Left forelimb (tissue), 1 donor: ENCODE measurements at places on chromosomes 1 and 21.

DNA sequence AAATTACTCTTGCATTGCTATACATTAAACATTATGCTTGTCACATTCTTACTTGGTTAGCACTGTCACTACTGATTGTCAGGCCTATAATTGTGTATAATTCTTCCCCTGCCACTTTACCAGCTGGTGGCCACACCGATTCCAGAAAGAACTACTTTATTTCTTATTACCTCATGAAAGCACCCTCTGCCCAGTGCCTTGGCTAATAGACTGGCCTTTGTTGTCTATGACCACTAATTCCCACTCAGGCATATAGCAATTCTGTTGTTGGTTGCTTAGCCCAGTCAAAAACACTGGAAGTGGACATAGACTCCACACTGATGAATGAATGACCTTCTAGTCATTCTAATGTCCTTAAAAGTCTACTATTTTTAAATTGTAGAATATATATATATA is 35.6 kb downstream of the MRPL39 start:
- DNase-seq = no peak

GRCh38 chr1:217138173-217138765 is 415.0 kb upstream of the ESRRG start:
- DNase-seq = no peak

GRCh38 chr1:59089036-59089798 is 207.7 kb upstream of the FGGY start:
- DNase-seq = no peak

DNA sequence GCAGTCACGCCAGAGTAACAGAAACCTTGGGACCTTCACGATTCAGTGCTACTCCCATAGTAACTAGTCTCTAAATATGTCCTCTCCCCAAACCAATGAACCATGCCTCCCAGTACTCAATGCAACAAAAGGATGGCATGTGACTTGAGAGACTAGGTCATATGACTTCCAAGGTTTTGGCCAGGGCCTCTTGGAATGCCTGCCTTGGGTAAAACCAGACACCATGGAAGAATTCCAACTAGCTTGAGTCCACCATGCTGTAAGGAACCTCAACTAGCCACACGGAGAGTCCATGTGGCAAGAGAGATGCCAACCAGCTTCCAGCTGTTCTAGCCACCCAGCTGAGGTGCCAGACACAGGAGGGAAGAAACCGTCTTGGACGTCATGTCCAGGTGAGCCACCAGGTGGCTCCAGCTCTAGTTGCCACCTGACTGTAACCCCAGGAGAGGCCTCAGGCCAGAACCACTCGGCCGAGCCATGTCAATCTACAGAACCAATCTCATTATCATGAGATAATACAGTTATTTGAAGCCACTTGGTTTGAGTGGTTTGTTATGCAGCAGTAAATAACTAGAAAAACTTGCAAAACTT is 115.0 kb downstream of the SYF2 start:
- no peak for DNase-seq

DNA sequence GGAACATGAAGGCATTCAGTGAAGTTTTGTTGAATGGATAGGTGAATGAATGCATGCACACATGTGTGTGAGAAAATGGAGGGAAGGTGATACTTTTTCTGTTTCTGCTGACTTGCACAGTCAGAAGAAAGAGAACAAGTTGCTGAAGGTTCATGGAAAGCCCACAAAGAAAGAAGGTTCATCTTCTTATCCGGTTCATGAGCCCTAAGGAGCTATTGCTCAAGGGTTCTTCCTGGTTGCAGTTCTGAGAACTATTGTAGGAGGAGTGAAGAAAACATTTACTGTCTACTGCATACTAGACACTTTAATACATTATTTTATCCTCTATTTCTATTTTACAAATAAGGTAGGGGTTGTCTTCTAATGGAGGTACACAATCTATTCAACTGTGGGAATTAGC is 13.4 kb upstream of the NIBAN1 start:
- DNase-seq = no peak

DNA sequence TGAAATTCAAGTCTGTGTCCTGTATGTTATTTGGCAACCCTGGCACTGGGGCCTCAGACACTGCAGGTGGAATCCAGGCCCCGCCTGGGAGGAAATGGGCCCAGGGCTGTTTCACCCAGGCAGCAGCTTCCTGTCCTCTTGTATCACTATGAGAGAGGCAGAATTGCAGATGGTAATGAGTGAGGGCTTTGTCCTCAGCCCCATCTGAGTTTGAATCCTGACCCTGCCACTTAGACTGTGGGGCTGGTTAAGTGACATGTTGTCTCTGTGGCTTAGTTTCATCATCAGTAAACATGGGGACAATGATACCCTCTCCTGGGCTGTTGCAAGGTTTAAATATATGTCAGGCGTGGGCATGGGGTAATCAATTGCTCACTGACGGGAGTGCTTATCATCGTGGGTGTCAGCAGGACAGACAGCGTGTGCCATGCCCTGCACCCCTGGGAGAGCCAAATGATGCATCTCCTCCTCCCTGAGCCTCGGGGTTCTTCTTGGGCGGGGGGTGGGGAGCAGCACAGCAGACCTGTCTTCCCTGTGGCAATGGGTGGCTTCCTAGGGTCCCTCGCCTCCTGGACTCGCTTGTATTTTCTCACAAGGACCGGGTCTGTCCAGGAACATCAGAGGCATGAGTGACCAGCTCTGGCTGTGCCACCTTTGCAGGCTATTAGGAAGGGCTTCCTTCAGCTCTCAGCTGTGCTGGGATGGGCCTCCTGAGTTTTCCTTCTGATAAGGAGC is 42.1 kb downstream of the ARHGEF10L start:
- DNase-seq = no peak

- DNase-seq = no peak
Measured at GRCh38 chr1:55073187-55073916, 34.0 kb downstream of the PCSK9 start.

DNA sequence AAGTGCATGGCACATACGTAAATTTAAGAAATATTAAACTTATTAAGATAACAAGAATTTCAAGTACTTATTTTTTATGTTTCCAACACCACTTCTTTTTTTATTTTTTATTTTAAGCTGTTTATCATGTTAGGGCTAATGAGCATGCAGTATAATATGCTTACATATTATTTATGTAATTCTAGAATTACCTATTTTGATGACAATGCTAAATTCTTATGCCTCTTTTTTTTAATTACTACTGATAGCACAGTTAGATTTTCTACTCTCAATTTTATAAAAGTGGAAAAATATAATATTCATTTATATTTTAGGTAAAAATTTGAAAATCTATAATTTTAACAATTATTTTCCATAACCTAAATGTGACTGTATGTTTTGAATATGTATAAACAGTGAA is 713.0 kb downstream of the MRPL39 start:
- DNase-seq = no peak

GRCh38 chr21:34262469-34262845 is 101.3 kb upstream of the KCNE2 start:
- no peak for DNase-seq

DNA sequence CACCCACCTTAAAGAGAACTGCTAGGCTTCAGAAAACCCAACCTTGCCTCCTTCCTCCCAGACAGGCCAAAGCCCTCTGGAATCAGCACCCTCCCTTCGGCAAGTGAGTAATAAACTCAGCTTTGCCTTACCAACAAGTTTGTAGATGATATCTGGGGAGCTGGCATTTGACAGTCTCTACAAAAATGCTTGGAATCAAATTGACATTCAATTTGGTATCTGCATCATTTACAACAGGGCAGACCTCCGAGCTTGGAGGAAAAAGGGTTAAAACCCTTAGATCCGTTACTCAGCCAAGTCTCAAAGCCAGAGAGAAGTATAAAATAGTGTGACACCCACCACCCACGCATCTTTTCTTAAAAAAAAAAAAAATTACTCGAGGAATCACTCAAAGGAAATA is 149.3 kb upstream of the EDN2 start:
- peak; percentile 15 for DNase-seq

DNA sequence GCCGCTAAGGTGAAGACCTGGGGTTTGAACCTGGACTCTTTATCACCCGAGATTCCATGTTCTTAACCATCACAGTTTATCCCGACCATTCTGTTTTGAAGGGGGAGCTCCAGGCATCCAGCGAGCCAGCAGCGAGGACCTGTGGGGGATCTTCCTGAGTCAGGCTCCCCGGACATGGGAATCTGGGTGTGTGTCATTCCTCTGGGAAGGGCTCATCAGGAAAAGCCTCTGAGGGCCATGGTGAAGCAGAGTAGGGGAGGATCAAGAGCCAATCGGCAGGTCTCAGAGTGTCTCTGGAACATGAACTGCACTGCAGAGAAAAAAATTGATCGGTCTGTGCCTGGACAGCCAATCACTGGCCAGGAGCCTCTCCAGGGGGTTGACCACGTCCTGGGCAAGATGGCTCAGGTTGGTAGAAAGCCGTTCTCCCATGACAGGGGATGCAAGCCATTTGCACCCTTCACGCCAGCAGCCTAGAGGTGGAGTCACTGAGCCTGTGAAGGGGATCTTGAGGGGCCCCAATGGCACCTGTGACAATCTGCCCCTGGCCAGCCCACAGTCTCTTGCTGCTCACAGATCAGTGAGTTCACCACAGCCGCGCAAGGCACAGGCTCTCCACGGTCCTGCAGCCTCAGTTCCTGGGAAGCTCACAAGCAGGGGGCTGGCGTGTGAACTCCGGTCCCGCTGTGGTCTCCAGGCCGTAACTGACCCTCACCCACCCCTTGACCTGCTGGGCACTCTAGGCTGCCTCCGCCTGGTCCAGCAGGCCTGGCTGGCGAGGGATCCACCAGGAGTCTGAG is 20.4 kb upstream of the ACTRT2 start:
- no peak for DNase-seq

DNA sequence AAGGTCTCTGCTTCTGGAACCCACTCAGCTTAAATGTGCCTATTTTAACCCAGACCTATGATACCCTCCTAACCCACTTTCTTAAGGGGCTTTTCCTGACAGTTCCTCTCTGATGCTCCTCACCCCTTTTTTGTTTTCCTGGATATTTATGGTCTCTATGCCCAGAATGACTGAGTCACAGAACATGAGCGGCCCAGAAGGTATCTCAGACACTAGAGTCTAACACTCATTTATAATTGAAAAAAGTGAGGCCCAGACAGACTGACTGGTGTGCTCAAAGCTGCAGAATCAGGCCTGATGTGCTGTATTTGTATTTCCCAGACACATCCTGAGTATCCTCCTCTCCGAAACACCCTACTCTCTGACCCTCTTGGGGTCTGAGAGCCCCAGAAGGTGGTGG is 44.0 kb downstream of the LRRC71 start:
- DNase-seq = no peak

- DNase-seq = no peak
Measured at GRCh38 chr1:78092643-78093042, 46.9 kb downstream of the GIPC2 start.

DNA sequence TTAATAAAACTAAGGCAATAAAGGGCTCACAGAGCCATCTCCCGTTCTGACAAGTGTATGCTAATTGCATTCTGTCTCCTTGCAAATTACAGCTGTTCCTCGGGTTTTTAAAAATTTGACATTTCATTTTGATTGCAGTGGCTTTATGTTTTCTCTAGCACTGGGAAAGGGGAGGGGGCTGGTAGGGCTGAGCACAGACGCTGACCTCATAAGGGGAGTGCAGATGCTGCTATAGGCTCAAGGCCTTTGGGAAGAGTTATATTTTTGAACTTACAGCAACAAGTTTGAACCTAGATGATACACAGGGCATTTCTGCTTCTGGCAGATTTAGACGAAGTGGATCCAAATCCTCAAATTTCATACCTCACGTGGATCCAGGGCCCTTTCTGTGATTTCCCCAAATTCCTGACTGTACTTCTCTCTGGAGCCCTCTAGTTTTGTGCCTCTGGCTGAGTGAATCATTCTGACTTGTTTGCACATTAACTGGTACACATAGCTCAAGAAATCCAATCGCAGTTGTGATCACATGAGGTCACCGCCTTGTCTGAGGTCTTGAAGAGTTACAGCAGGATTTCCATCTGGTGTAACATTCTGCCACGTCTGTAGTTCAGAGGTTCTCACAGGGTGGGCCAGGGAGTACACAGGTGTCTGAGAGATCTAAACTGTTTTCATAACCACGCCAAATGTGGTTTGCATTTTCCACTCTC is 230.3 kb downstream of the C1orf94 start:
- DNase-seq = no peak
